ENCODE measurements at places on chromosomes 16 and 17.
A peak's percentile ranks its signal among the peaks of the same experiment; 100 is the strongest.

GRCh38 chr16:590815-591200 lies 942 bp downstream of the RAB40C start:
- no peak for DNase-seq

DNA sequence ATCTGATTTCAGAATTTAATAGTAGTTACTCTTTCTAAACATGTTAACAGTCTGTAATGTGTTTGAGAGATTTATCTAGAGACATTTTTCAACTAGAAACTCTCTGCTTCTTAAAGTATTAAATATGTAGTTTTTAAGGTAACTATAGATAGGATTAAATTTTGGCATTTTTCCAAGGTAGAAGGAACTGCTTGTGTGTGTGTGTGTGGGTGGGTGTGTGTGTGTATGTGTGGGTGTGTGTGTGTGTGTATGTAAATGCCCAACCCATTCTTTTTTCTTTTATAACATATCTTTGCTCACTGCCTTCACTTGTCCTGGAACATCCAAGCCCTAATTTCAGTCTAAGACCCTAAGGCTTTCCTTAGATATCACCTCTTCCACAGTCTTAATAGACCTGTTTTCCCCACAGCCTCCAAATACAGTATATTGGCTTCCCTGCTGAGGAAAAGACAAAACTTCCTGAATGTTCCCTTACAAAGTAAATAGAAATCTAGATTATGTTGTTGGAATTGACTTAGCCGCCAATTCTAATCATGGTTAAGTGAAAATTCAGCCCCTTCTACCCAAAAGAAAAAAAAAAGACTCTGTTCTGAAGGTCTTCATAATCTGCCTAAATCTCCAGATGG lies 33.5 kb downstream of the NUP93 start:
- no peak for DNase-seq

DNA sequence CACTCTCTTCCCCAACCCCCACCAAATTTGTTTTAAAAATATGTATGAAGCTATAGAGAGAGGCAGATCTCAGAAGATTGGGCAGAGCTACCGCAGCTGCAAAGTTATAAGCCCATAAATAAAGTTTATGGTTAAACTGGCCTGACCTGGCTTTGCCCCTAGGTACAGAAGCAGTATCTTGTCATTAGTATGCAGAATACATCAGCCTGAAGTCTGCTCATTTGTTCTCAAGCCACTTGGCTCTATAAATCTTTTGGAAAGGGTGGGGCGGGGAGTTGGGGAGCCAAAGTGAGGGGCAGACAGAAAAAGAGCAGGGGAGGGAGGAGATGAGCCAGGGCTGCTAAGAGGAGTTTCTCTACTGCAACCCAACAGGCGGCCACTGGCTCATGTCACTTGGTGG lies 113.2 kb downstream of the SOX9 start:
- no peak for DNase-seq

DNA sequence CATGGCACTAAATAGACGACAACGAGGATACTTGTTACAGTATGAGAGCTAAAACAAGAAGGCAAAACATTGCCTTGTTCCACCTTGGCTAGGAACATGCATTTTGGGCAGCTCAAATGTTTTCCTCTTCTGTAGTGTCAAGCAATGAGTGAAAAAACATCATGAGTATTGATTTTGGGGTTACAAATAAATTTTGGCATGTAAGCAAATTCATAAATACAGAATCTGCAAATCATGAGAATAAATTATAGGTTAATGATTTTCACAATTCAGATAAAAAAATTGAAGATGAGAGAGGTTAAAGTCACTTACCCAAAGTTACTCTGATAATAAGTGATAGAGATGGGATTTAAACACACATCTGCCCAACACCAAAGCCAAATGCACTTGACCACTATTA lies 28.4 kb upstream of the NUFIP2 start:
- DNase-seq, result no peak

GRCh38 chr17:18141210-18141803 lies 32.8 kb downstream of the MYO15A start:
- DNase-seq, result no peak

GRCh38 chr17:50630524-50631194 lies 4.0 kb upstream of the ABCC3 start:
- DNase-seq, result no peak

DNA sequence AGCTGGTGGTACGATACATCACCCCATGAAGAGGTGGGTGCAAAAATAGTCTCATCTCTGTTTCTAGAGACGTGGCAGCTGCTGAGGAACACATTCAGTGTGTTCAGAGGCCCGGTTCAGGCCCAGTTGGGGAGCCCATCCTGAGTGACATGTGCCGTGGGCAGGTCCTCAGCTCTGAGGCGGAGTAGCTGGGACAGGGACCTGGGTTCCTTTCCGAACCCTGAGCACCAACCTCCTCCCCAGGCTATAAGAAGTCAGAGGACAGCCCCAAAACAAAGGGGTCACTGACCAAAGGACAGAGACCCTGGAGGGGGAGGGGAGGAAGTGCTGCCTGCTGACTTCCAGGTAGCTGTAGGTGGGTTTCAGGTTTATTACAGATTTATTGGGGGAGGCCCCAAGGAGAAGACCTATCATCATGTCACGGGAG lies 5.1 kb downstream of the LDHD start:
- DNase-seq, result no peak

DNA sequence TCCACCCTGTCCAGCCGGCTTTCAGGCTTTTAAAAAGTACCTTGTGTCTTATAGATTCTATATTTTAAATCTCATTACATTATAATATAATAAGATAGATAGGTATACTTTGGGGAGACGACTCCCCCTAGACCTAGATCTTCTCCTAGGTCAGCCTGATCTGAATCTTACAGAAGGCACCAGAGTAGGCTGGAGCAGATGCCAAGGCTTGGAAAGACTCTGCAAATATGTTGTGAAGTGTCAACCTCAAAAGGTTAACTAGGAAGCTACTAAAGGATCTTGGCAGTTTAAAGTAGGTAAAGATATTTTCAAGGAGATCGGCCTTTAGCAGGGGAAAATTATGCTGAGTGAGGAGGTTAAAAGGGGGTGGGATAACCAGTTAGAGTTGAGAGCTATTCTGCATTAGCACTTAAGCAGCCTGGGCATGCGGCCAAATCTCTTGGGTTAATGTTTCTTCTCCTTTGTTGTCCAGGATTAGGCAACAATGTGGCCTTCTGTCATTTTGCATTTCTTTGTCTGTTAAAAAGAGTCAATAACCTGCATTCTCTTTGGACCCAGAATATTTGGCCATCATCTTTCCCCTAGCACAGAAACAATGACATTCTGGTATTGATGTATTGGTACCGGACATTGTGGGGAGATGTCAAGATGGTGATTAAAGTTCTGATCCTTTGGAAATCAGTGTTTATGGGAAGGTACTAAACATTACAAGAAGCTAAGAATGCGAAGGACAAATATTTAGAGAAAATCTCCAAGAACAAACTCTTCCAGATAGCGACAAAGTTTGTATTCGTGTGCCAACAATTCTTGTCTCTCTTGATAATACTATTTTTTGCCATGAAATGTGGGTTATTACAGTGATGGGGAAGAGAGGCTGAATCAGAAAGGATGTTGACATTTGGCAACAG lies 51.2 kb upstream of the DHX40 start:
- DNase-seq, result no peak

- no peak for DNase-seq
Observed at GRCh38 chr17:75899353-75899752, 2.6 kb upstream of the TRIM65 start.

DNA sequence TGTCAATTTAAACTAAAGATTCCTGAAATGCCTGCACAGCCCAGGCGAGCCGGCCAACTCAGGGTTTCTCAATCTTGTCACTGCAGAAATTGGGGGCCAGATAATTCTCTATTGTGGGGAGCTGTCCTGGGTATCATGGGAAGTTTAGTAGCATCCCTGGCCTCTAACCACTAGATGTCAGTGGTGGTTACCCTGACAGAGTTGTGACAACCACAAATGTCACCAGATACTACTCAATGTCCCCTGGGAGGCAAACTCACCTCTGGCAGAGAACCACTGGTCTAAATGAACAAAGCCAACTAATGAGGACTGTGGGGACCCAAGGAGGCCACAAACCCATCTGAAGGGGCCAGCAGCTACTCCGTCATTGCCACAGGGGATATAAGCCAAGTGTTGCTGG lies 90.9 kb downstream of the MYH11 start:
- peak; percentile 41 for DNase-seq

- DNase-seq, result no peak
Observed at GRCh38 chr16:31273187-31273586, 13.4 kb downstream of the ITGAM start.

GRCh38 chr17:72158895-72159885 lies 38.4 kb downstream of the SOX9 start:
- DNase-seq, result no peak

- no peak for DNase-seq
Observed at GRCh38 chr17:78075545-78075944, 53.0 kb downstream of the TMC6 start.

DNA sequence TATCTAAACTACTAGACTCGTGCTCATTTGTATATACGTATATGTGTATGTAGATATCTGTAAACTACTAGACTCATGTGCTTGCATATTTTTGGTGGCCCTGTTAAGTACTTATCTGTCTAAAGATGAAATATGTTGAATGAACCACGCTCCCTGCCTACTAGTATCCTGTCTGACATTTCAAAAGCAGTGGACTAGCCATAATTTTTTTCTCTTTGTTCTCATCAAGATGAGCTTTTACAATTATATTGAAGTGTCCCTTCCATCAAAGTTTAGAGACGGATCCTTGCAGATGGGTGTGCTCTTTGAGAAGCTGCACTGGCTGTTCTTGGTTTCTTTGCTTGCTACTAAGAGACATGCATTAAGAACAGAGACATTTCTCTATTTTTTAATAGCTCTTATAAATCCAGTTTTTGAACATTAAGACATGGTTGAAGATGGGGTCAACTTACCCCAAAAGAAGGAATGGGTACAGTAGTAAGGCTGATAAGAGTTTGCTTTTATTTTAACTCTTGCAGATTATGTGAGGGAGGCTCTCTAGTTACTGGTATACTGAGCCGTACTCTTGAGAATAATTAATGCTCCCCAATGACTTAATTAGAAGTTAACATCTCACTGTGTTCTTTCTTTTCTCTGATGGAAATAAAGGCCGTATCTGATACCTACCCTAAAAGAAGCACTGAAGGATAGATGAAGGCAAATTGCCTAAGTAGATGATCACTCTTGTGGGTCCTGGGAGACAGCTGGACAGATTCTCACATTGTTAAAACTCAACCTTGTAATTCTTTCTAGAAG lies 3.4 kb downstream of the CNTNAP4 start:
- DNase-seq, result no peak

DNA sequence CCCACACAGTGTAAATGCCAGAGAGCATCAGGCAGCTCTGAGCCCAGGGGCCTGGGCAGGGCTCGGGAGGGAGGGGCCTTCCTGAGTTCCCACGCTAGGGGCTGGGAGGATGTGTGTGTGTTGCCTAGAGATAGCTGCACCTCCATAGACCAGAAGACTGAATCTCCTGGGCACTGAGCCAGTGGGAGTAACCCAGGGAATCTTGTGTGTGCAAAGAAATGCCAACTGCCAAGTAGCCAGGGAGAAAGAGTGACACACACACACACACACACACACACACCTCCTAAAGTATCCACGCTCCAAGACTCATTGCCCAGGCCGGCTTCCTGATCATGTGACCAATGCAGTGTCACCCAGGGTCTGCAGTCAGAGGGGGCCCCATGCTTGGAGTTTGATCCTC lies 166.2 kb upstream of the RPL38 start:
- no peak for DNase-seq

DNA sequence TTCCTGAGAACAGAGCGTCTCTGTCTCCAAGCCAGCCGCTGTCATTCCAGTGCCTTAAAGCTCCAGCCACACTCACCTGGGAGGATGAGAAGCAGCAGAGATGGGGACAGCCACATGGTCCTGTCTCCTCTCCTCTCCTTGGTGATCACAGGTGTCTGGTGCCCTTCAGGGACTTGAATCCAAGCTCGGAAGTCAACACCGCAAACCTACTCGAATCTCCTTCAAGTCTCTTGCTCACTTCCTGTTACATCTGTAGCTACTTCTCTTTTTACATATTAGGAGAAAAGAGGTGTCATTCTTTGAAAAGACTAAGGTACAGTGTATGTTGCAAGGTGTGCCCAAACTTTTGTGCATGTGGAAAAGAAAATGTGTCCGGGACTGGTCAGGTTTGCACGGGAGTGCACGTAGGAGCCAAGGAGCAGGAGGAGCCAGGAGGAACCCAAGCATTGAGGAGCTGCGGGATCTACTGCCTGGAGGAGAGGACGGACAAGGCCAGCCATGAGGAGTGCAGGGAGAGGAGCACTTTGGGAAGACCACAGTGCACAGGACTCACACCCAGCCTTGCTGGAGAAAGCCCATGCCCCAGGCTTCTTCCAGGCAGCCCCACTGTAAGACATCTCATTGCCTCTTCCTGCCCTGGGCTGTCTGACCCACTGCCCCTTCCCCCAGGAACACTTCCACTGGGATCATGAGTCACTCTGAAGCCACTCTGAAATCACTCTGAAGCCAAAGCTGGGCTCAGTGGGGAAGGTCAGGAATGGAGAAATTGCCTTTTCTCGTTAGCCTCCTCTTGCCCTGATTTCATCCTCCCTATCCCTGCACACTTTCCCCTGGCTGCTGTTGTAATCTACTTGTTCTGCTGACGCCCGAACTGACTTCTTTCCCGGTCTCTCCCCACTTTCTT lies at the start of gene CD300LD:
Gene CD300LD (minus strand): TSS at position 197 of the 904 bp plus-strand sequence. CDS start 81 bp downstream, at position 116.
- DNase-seq, result no peak

DNA sequence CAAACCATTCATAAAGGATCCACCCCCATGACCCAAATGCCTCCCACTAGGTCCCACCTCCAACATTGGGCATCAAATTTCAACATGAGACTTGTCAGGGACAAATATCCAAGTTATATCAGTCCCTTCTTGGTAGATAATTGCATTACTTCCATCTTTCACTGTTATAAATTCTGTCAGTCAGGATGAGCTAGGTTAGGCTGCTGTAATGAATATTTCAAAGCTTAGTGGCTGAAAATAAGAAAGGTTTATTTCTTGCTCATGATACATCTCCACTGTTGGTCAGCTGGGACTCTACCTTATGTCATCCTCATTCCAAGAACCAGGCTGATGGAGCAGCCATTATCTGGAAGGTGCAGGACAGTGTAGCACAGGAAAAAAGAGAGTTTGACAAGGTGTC lies 50.3 kb upstream of the TMC5 start:
- no peak for DNase-seq

DNA sequence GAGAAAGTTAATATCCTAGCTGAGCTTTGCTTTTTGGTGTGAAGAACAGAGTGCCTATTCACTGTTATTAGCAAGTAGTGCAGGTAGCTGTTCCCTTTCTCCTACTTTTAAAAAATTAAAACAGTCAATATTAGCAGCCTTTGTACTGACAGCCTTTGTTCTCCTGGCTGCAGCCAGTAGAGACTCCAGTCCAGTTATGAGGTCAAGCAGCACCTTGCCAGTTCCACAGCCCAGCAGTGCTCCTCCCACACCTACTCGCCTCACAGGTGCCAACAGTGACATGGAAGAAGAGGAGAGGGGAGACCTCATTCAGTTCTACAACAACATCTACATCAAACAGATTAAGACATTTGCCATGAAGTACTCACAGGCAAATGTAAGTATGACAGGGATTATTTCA lies 22.6 kb downstream of the AKTIP start:
- DNase-seq, result no peak

GRCh38 chr16:27538528-27538927 lies 11.2 kb downstream of the GTF3C1 start:
- DNase-seq, result no peak

GRCh38 chr16:839643-840408 lies 39.3 kb upstream of the GNG13 start:
- DNase-seq, result no peak

- no peak for DNase-seq
Observed at GRCh38 chr17:59505610-59506276, 59.7 kb upstream of the DHX40 start.
